ENCODE measurements at places on chromosomes 5 and 9.
A peak's percentile ranks its signal among the peaks of the same experiment; 100 is the strongest.

DNA sequence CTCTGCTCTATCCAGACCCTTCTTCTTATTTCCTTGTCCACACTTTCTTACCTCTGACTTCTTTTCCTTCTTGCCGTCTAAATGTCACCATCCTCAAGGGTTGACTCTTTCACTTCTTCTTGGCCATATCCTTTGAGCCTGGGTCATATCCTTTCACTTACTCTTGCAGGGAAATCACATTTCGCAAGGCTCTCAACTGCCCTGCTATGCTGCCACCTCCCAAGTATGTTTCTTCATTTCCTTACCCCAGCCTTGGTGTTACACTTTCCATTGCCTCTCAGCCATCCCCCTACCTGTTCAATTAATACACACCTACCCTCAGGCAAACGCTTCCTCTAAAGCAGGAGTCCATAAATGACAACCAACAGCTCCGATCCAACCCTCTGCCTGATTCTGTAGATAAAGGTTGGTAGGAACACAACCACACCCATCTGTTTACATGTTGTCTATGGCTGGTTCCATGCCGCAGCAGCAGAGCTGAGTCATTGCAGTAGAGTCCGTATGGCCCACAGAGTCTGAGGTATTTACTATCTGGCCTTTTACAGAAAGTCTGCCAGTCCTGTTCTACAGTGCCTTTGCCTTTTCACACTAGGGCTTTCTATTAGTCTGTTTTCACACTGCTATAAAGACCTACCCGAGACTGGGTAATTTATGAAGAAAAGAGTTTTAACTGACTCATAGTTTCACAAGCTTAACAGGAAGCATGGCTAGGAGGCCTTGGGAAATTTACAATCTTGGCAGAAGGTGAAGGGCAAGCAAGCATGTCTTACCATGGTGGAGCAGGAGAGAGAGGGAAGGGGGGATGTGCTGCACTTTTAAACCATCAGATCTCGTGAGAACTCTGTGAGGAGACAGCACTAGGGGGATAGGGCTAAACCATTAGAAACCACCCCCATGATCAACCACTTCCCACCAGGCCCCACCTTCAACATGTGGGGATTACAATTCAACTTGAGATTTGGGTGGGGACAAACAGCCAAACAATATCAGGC is 97.9 kb downstream of the SV2C start:
- peak; percentile 80 for DNase-seq

- no peak for DNase-seq
Measured at GRCh38 chr9:16828340-16829281, 41.9 kb downstream of the BNC2 start.

- DNase-seq = no peak
Measured at GRCh38 chr5:107367939-107368338, 302.8 kb downstream of the EFNA5 start.

DNA sequence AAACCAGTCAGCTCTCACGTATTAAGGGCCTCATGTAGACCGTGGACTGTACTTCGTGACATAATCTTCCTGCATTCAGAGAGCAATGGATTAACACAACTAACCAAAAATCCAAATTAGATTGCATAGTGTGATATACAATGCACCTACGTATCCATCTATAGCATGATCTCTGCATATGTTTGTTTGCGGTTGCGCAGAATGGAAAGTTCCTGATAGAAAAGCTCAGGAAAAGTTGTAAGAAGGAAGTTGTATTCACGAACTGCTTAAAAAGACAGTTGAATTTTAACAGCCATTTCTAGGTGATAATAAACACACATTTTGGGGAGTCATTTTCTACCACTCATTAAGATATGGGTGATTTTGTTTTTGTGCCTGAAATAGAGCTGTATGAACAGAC is 869.0 kb downstream of the TLE4 start:
- no peak for DNase-seq

DNA sequence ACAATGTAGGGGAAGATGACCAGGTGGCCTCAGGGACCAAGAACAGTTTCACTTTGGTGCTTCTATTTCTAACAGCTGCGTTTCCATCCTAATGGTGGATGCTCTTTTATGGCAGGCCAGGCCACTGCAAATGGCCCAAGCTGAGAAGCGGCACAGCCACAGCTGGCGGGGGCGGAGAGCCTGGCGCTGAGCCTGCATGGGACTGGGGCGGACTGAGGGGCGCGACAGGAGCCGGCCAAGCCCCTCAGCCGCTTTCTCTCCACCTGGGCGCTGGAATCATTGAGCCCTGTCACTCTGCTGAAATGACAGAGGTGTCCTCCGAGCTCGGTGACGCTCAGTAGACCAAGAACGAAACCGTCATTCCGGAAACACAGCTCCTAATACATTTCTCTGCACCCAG is 317.3 kb upstream of the PDE4D start:
- no peak for DNase-seq

DNA sequence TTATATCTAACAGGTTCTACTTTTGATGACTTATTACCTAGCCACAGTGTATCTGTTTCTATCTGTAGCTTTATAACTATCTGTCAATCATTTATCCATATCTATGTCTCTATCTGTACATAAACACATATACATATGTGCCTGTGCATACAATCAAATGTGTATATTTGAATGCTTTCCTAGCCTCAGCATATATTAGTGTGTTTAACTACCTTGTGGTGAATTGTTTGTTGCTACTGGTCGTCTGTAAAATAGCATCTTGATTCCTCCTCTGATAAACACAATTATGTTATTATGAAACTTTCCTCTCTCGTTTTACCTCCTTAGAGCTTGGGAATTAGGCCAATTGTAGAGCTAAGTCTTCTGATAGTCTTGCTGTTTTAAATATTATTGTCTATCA is 44.4 kb downstream of the PARP8 start:
- no peak for DNase-seq

GRCh38 chr5:109373932-109374331 is 35.8 kb downstream of the PJA2 start:
- DNase-seq = no peak

DNA sequence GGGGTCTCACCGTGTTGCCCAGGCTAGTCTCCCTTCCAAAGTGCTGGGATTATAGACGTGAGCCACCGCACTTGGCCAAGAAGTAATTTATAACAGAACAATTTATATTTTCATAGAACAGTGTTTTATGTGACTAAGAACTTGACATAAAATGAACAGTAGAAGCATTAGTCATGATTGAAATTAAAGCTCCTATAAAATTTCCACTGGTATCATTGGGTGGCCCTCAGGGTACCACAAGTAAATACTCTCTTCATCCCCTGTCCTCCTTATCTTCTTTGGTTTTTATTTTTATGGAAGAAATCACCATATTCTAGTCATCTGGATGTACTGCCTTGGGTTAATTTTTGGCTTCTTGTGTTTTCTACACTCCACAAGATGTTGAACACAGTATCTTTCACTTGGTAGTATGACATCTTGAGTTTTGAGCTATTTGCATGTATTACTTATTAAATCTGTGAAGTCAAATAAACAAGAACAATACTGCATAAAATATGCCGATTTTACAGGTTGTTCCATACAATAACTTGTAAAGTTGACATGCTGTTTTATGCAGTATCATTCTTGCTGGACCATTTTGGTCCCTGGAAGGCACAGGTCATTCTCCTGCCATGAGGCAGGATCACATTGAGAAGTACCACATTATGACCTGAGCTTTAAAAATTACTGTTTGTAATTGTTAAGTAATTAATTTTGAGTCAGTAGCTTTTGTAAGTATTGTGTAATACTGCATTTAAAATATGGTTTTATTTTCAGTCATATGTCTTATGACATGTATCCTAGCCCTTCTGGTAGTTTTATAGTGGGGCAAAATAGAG is 24.4 kb downstream of the LMNB1 start:
- DNase-seq = no peak

DNA sequence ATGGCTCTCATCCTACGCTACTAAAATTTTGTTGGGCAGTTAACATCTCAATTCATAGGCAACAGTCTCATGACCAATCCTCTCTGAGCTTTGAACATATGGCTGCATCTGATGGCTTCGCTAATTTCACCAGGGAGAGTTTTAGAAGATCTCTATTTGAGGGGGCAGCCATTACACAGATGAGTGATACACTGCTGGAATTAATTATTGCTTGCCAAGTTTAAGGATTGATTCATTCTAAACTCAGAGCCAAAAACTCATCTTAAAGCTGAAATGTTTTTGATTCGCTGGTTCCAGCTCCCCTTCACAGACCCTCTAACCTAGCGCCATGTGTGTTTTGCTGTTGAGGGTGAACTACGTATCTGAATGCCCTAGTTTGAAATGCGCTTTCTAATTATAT is 519.9 kb upstream of the WWC1 start:
- no peak for DNase-seq

GRCh38 chr9:111676116-111676515 is 14.7 kb downstream of the GNG10 start:
- DNase-seq = no peak

DNA sequence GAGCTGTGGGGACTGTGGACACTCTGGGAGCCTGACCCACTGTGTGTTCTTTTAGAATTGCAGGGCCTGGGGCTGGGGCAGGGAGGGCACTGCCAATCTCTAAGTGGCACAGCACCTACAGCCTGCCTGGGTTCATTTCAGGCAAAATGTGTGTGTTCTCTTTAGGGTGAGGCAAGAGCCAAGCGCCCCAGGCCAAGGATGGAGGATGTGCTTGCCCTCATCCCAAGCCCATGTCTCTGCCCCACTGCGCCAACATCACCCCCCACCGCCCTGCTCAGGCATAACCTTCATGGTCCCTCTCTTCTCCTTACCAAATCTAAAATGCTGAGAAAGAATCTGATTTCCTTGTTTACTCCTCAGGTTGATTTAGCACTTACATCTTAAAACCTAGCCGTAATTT is 304.4 kb downstream of the RAB3C start:
- DNase-seq = no peak

DNA sequence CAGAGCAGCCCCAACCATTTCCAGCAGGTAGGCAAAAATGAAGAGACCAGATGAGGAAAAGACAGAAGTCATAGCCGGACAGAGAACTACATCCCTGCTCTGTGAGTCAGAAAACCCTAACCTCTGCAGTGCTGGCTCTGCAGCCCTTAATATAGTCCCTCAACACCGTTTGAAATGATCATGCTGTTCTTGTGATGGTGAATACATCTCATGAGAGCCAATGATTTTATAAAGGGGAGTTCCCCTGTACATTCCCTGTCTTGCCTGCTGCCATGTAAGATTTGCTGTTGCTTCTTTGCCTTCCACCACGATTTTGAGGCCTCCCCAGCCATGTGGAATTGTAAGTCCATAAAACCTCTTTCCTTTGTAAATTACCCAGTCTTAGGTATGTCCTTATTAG is 216.8 kb upstream of the RFX3 start:
- DNase-seq = no peak

DNA sequence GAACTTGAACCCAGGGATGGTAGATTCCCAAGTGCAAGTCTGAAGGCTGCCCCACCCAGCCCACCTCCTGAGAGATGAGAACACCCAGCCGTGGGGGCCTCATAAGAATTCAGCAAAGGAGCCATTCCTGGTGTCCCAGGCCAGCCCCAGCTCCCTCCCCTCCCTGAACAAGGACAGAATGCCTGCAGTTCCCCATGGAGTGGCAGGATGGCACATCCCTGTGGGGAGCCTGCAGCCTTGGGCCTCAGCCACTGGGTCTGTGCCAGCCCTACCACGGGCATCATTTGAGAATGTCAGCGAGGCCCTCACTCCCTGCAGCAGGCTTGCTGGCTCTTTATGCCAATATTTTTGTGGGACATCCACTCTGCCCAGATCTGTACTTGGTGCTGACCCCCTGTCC is 36.2 kb upstream of the RAPGEF1 start:
- no peak for DNase-seq

DNA sequence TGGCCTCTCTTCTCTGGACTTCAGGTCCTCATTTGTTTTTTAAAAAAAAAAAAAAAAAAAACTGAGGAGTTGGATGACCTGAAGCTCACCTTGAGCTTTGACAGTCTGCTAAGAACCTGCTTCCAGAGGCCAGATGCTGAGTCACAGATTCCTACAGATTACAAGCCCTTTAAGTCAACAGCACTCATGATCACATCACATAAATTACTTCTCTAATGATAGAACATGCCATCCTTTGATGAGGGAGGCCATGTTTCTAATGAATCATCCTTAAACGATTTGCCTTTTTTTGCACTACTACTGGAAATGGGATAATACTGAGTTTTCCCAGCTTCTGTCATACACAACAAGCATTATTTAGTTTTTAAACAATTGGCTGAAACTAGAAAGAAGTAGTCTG is 34.2 kb upstream of the MYOT start:
- DNase-seq = no peak

- DNase-seq = peak; percentile 76
Measured at GRCh38 chr5:133423618-133424282, 188.6 kb downstream of the FSTL4 start.

- no peak for DNase-seq
Measured at GRCh38 chr5:10612251-10612650, 48.4 kb downstream of the ANKRD33B start.

DNA sequence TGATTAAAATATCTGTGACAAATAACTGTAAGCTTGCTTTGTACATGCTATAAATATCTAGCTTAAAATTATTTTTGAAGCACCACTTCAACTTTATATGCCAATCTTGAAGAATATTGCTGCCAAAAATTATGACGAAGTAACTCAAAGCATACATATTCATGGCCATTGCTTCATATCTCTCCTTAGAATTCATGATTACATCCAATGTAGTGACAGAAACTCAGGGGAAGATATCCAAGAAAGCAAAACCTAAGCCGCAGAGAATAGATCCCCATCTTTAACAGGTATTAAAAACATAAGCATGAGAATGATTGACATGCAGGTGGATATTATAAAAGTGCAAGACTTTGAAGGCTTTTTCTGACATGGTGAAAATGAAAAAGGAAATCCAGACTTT is 100.8 kb upstream of the PLPPR1 start:
- no peak for DNase-seq

- DNase-seq = no peak
Measured at GRCh38 chr5:1300581-1301083, 5.8 kb upstream of the TERT start.
